Naive thymus-derived CD8-positive, alpha-beta T cell (primary cell): ENCODE measurements at places on chromosomes 3 and 15.

- peaks cover 18% of the 10 kb centered on the region for H3K4me1 ChIP-seq
- H3K36me3 ChIP-seq: no peaks in the 10 kb centered on the region
- H3K27me3 ChIP-seq: peaks cover 26% of the 10 kb centered on the region
- no peak for DNase-seq
- H3K4me3 ChIP-seq: no peak overlapping the region
These were observed 1.7 kb upstream of the PCOLCE2 start for GRCh38 chr3:142890592-142890991.

- no peak overlapping the region for H3K27ac ChIP-seq
- peaks cover 1% of the 10 kb centered on the region for H3K27me3 ChIP-seq
- no peaks in the 10 kb centered on the region for H3K4me1 ChIP-seq
- no peaks in the 10 kb centered on the region for H3K36me3 ChIP-seq
- DNase-seq: no peak
These were observed 33.6 kb upstream of the PLSCR5 start for GRCh38 chr3:146638718-146639117.

DNA sequence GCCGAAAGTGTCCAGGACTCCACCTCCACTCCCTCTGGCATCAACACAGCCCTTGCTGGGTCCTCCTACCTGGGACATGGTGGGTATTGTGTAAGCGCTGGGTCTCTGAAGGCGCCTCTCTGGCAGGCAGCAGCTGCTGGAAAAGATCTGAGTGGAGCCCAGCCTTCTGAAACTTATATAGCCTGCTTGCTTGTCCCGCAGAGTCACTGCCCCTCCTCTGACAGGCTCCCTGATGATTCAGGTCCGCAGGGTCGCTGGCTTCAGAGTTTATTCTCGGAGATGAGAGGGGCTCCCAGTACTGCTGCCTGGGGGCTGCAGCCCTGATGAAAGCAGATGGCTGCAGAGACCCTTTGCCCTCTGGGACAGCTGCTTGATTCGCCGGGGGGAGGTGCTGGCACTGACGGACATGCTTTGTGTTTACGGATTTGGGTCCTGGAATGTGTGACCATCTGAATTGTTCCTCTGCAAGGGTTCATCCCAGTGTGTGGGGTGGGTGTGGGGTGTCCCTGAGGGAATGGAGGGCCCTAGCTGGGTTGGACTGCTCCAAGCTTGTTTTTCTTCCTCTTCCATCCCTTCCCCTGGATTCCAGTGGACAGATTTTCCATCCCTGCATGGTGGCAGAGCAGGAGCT, at the start of gene MUSTN1:
MUSTN1 (minus strand) TSS at position 149 of the 631 bp plus-strand sequence; CDS start at position 78, 71 bp downstream.
- peaks cover 29% of the 10 kb centered on the region for H3K4me1 ChIP-seq
- no peaks in the 10 kb centered on the region for H3K36me3 ChIP-seq
- no peak for DNase-seq
- H3K4me3 ChIP-seq: no peak within 1 kb of the TSS

DNA sequence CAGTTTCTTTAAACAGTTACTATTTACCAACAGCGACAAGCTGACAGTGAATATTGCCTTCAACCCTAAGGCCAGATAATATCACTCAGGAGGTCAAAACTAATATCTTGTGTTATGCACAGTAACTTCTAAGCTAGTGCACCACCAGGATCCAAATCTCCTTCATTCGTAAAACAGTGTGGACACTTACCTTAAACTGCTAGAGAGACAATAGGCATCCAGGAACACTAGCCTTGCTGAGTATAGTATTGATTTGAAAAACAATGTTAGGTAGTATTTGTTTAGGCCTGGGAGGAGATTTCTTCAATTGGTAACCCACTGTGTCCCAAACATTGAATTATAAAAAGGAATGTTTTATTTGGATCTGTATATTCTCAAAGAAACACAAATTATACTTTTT, 707.9 kb upstream of the UBE2E2 start:
- H3K4me3 ChIP-seq: no peak overlapping the region
- no peak for DNase-seq
- H3K4me1 ChIP-seq: no peaks in the 10 kb centered on the region
- no peaks in the 10 kb centered on the region for H3K27me3 ChIP-seq
- no peak overlapping the region for H3K27ac ChIP-seq
- H3K36me3 ChIP-seq: no peaks in the 10 kb centered on the region

DNA sequence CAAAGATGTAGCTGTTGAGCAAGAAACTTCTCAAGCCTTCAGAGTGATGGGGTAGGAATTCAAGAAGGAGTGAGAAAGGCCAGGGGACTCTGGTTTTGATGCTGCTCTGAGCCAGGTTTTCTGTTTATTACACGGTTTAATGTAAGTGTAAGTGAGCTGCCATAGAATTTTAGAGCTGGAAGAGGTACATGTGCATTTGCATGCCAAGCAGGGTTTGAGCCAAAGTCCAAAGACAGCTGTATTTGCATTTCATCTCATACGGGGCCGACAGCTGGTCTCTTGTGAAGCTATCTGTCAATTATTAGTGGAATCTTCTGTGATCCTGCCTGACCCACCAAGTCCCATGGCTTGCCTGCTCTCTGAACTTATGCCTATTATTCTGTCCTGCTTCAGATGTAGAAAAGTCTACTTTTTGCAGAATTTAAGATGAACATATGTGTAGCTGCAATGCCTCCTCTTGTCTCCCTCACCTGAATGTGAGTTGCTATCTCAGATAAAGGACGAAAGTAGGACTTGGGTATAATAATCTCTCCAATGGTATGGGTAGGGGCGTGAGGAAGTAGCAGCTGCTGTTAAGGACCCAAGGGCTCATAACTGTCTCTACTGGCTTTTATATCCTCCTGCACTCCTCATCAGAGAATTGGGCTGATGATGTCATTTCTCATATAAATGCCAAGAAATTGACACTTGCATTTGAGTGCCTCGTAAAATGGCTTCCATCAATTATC, 160.0 kb downstream of the SQOR start:
- no peak for DNase-seq
- no peaks in the 10 kb centered on the region for H3K36me3 ChIP-seq
- peaks cover 22% of the 10 kb centered on the region for H3K27me3 ChIP-seq
- no peaks in the 10 kb centered on the region for H3K4me1 ChIP-seq
- no peak overlapping the region for H3K27ac ChIP-seq
- no peak overlapping the region for H3K4me3 ChIP-seq

GRCh38 chr3:160812304-160812703, 56.3 kb downstream of the PPM1L start:
- H3K4me1 ChIP-seq: no peaks in the 10 kb centered on the region
- H3K36me3 ChIP-seq: no peaks in the 10 kb centered on the region
- H3K27ac ChIP-seq: no peak overlapping the region
- no peak overlapping the region for H3K4me3 ChIP-seq
- DNase-seq: no peak

GRCh38 chr3:188594139-188594538, 440.2 kb downstream of the LPP start:
- peaks cover 9% of the 10 kb centered on the region for H3K4me1 ChIP-seq
- no peaks in the 10 kb centered on the region for H3K36me3 ChIP-seq
- H3K27me3 ChIP-seq: no peaks in the 10 kb centered on the region
- no peak for DNase-seq

DNA sequence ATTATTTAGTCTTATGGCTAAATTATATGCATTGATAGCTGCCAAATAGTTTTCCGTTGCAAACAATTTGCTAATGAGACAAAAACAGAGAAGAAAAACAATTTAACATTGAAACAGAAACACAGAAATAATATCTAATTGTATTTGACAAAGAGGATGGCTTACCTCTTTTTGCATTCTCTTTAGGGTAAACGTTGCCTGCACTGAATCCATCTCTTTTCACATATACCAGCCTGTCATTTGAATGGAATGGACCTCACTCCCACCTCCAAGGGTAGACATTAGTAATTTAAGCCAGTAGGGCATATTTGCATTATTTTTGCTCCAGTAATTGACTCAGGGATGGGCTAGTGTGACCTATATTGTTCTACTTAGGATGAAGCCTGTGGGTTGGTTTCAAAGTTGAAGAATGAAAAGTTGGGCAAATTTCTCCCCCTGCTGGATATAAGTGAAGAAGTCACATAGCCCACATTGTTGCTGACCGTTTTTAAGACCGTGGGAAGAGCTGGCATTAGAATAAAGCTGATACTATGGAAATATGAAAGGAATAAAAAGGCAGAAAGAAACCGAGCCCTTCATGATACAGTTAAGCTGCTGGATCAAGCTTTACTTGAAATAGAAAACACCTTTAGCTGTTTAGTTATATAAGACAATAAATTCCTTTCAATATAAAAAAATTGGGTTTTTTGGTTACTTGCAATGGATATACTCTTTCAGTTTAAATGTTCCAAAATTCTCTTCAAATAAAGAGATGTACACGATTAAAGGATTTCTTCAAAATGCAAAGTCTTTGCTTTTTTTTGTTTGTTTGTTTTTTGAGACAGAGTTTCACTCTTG, 26.9 kb downstream of the PIERCE2 start:
- no peak overlapping the region for H3K4me3 ChIP-seq
- no peaks in the 10 kb centered on the region for H3K27me3 ChIP-seq
- H3K36me3 ChIP-seq: no peaks in the 10 kb centered on the region
- H3K27ac ChIP-seq: no peak overlapping the region
- H3K4me1 ChIP-seq: no peaks in the 10 kb centered on the region
- peak; percentile 49 for DNase-seq

DNA sequence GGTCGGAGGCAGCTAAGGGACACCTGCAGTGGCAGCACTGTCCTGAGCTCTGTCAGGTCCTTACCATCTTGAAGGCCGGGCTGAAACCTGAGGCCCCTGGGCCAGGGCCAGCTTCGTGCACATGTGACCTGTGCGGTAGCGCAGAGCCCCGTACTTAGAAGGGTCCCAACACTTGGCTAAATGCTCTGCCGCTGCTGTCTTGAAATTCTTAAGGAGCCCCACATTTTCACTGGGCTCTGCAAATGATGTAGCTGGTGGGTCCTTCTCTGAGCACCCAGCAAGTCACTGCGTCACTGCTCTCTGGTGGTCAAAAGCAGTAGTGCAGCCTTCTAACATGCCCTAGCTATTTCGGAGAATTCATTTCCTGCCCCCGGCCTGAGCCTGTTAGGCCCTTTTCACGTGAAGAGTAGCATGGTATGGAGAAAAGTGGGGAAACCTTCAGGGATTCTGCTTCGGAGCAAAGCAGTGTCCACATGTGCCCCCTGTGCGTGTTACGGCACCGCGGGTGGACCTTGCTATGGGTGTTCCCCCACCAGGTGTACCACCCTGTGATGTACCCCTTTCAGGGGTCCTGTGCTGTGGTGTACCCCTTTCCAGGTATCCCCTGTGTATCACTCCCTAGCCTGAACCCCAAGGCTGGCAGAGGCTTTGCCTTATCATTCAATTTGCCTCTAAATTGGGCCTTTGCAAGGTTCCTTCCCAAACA, 79.7 kb downstream of the TMEM266 start:
- no peaks in the 10 kb centered on the region for H3K36me3 ChIP-seq
- DNase-seq: peak; percentile 68
- H3K4me1 ChIP-seq: no peaks in the 10 kb centered on the region
- peaks cover 15% of the 10 kb centered on the region for H3K27me3 ChIP-seq

GRCh38 chr3:137121704-137122314, 164.0 kb downstream of the IL20RB start:
- no peak overlapping the region for H3K4me3 ChIP-seq
- no peak overlapping the region for H3K27ac ChIP-seq
- no peaks in the 10 kb centered on the region for H3K36me3 ChIP-seq
- H3K4me1 ChIP-seq: no peaks in the 10 kb centered on the region
- DNase-seq: no peak

GRCh38 chr3:133930341-133930933, 34.8 kb upstream of the RAB6B start:
- H3K27ac ChIP-seq: no peak overlapping the region
- no peaks in the 10 kb centered on the region for H3K27me3 ChIP-seq
- peaks cover 11% of the 10 kb centered on the region for H3K4me1 ChIP-seq
- H3K36me3 ChIP-seq: no peaks in the 10 kb centered on the region

DNA sequence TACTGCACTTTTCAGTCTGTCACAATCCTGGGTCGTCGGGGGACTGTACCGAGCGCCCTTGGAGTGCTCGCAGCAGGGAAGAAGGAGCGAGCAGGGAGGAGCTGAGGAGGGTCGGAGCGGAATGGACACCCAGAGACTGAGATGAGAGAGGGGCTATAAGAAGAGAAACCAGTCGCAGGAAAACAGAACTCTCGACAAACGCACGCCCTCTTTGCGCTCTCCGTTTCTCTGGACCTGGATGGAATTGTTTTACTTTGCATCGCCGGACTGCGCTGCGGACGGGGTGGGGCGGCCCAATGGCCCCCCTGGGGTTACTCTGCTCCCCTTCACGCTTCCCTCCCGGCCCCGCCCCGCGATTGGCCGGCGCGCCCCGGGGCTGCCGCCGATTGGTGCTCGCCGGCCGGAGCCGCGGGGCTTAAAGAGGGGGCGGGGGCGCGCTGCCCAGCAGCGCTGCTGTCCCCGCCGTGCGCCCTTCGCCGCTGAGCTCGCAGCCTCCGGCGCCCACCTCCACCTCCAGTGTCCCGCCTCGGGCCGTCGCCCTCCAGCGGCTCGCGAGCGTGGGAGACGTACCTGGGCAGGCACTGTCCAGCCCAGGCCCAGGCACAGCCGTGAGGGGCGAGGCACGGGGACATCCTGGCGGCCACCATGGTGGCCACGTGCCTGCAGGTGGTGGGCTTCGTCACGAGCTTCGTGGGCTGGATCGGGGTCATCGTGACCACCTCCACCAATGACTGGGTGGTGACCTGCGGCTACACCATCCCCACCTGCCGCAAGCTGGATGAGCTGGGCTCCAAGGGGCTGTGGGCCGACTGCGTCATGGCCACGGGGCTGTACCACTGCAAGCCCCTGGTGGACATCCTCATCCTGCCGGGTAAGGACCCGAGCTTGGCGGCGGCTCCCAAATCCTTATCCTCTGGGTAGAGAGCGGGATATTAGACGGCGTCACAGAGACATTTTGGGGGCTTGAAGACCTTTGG, at the start of gene CLDN11:
CLDN11 (plus strand) TSS at position 447 of the 977 bp plus-strand sequence; CDS start at position 646, 199 bp downstream.
- peaks cover 54% of the 10 kb centered on the region for H3K27me3 ChIP-seq
- no peak within 1 kb of the TSS for H3K27ac ChIP-seq
- H3K4me1 ChIP-seq: peaks cover 18% of the 10 kb centered on the region
- peaks cover 2% of the 10 kb centered on the region for H3K36me3 ChIP-seq

DNA sequence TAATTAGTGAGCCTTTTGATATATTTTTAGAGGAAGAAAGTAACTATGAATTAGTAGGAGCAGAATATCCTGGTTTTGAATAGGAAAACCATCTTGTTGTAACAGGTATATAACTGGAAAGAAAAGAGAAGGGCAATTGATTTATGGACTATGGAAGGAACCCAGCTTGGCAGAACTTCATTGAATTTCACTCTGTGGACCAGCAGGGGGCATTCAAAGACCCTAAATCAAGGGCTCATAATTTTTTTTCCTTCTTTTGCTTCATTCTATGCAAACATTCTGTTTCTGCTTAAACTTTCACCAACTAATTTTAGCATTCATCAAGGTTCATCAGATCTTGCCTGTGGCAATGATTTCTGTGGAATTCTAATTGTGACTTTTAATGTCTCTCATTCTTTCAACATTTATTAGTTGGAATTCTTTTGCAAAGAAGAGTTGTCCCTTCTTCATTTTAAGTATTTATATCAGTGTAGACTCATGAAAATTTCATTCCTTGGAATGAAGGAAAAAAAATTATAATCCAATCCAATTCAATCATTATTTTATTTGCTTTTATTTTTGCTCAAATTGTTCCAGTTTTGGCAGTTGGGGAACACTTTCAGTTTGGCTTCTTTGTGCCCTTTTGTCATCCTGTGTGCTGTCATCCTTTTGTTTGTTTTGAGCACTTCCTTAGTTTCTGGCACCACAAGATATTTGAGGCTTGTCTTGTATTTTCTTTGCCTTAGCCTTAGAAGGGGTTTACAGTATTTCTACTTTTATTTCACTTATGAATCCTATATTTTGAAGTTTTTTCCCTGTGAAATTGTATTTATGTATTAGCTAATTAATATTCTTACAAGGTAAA, 30.4 kb downstream of the NXPE3 start:
- H3K27me3 ChIP-seq: no peaks in the 10 kb centered on the region
- peak overlapping the region; percentile 59 for H3K4me3 ChIP-seq
- DNase-seq: peak; percentile 67
- peak overlapping the region; percentile 89 for H3K27ac ChIP-seq
